Aorta (tissue), 5 donors: ENCODE measurements at places on chromosomes 3 and 15.

DNA sequence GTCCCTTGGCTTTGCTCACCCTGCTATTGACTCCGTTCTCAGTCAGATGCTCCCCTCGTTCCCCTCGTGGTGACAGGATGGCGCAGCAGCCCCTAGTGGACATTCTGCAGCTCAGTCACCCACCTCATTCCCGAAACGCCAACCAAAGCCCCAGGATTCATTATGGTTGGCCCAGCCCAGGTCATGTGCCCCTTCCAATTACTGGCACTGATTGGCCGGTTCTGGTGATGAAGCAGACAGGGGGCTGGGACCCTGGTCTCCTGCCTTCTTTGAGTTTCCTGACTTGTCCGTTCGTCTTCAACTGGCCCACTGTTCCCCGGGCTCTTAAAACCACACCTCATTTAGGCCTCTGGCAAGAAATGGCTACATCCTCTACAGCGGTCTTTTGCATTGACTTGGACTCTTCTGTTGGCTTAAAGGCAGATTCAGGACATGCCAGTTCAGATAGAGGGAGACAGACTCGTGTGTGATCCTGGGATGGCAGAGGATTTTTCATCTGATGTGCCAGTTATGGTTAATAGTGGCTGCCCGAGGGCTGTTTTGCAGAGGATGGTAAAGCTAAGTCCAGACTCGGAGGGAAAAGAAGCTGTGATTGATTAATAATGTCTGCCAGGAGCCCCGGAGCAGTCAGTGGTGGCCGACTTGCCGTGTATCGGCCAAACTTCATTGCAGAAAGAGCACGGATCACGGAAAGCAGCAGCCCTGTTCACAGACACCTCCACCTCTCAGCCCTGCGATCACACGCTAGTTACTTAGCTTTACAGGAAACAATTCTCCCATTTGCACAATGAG, 37.8 kb downstream of the LSM3 start:
- no peaks in the 10 kb centered on the region for H3K36me3 ChIP-seq
- H3K27ac ChIP-seq: peak overlapping the region; percentile 77
- peak overlapping the region; percentile 57 for H3K4me3 ChIP-seq
- no peaks in the 10 kb centered on the region for H3K27me3 ChIP-seq

DNA sequence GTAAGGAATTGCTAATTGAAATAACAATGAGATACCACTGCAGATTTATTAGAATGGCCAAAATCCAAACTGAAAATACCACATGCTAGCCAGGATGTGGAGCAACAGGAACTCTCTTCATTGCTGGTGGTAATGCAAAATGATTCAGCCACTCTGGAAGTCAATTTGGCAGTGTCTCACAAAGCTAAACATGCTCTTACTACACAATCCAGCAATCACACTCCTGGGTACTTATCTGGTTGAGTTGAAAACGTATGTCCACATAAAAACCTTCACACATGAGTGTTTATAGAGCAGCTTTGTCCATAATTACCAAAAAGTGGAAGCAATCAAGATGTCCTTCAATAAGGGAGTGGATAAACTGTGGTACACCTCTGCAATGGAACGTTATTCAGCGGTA, 113.3 kb downstream of the SMAD6 start:
- no peaks in the 10 kb centered on the region for H3K27me3 ChIP-seq
- H3K4me1 ChIP-seq: no peaks in the 10 kb centered on the region
- H3K4me3 ChIP-seq: no peak overlapping the region
- no peaks in the 10 kb centered on the region for H3K36me3 ChIP-seq
- H3K27ac ChIP-seq: no peak overlapping the region

DNA sequence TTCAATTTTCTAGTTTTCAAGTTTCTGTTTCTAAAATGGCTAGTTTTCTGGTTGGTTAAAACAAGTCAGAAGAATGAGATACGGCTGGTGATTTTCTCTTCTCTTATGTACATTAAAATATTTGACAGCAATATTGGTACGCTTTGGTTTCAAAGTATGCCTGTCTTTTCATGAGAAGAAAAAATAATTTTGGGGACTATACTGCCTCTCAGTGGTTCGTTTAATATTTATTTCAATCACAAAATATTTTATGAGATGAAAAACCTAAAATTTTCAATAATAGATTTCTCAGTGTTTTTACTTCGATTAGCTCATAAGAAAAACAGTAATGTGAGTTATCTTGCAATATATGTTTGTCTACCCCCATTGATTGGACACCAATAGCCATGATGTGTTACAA, 72.8 kb upstream of the AADACL2 start:
- no peak overlapping the region for H3K4me3 ChIP-seq
- H3K4me1 ChIP-seq: no peaks in the 10 kb centered on the region
- H3K27ac ChIP-seq: no peak overlapping the region
- H3K27me3 ChIP-seq: no peaks in the 10 kb centered on the region
- no peaks in the 10 kb centered on the region for H3K36me3 ChIP-seq
- DNase-seq: no peak

- H3K4me3 ChIP-seq: no peak overlapping the region
- DNase-seq: no peak
- H3K36me3 ChIP-seq: no peaks in the 10 kb centered on the region
- H3K27me3 ChIP-seq: no peaks in the 10 kb centered on the region
- H3K4me1 ChIP-seq: peaks cover 3% of the 10 kb centered on the region
- H3K27ac ChIP-seq: no peak overlapping the region
Observed at GRCh38 chr3:27324686-27325085, 44.5 kb downstream of the NEK10 start.

DNA sequence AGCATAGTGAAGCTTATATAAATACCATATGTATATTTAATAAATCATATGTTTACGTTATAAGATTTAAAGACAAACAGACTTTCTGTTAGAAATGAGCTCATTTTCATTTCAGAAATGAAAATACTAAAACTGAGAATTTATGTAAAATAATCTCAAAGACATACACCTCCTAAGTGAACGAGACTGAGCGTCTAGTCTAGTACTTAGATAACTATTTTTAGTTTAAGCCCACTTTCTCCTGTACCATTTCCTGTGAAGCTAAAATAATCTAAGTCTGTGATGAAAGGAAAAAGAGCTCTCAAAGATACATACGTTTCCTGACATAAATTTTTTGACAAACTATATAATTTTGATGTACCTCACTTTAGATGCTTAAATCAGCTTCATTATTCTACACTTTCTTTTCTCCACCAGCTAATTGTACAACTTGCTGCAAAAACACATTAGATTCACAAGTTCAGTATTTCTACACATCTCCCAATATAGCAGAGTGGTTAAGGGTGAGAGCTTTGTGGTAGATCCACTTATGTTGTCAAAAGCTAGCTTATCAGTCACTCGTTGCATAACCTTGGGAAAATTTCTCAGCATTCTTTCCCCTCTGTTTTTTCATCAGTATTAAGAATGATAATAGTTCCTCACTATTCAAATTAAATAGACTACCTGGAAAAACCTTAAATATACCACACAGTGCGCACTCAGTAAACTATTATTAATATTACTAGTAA, 703.0 kb downstream of the PLOD2 start:
- no peaks in the 10 kb centered on the region for H3K36me3 ChIP-seq
- no peak overlapping the region for H3K27ac ChIP-seq
- no peaks in the 10 kb centered on the region for H3K27me3 ChIP-seq
- H3K4me3 ChIP-seq: no peak overlapping the region
- H3K4me1 ChIP-seq: no peaks in the 10 kb centered on the region

- H3K27ac ChIP-seq: no peak overlapping the region
- no peaks in the 10 kb centered on the region for H3K4me1 ChIP-seq
- H3K27me3 ChIP-seq: no peaks in the 10 kb centered on the region
- no peaks in the 10 kb centered on the region for H3K36me3 ChIP-seq
Observed at GRCh38 chr3:142976621-142977398, 13.3 kb upstream of the PAQR9 start.

DNA sequence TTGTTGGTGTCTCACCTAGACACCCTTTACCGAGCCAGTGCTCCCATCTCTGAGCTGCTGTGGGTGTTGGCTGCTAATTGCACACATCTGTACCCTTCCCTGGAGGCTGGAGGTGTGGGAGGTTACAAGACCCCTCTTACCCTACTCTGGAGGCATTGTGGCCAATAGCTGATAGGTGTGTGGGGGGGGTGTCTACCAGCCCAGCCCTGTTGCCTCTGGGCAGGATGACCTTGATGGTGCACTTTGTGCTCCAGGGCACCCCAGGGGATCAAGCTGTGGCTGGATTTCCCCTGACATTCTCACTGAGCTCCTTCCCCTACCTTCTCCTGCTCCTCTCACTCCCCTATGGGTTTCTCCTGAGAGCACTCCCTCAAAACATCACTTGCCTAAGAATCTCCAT, 104.7 kb upstream of the ADPGK start:
- H3K4me1 ChIP-seq: no peaks in the 10 kb centered on the region
- no peaks in the 10 kb centered on the region for H3K36me3 ChIP-seq
- H3K27ac ChIP-seq: no peak overlapping the region
- DNase-seq: no peak

DNA sequence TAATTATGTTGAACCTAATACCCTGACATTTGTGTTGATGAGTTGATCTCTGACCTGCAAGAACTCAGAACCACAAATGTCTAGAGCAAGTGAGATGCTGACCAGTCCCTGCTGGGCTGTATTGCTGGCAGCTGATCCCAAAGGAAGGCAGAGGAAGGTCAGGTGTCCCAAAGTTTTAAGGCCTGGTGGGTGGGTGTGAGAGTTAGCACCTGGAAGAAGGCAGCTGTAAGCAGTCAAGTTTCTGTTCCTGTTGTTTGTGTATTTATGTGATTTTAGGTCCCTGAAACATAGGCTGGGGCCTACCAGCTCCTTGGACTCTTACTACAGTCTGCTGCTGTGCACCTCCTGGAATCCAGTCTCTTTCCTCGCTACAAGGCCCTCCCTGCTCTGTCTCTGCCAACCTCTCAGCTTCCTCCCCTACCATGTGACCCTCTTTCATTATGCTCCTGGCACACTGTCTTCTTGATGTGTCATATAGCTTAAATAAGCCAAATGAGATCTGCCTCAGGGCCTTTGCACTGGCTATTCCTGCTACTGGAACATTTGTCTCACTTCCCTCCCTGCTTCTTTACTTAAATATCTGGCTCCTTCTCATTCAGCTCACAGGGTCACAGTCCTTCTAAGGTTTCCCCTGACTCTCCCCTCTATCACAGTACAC, 31.0 kb upstream of the ATOSA start:
- DNase-seq: no peak
- no peak overlapping the region for H3K27ac ChIP-seq
- no peaks in the 10 kb centered on the region for H3K36me3 ChIP-seq
- H3K4me1 ChIP-seq: no peaks in the 10 kb centered on the region
- no peaks in the 10 kb centered on the region for H3K27me3 ChIP-seq
- no peak overlapping the region for H3K4me3 ChIP-seq

DNA sequence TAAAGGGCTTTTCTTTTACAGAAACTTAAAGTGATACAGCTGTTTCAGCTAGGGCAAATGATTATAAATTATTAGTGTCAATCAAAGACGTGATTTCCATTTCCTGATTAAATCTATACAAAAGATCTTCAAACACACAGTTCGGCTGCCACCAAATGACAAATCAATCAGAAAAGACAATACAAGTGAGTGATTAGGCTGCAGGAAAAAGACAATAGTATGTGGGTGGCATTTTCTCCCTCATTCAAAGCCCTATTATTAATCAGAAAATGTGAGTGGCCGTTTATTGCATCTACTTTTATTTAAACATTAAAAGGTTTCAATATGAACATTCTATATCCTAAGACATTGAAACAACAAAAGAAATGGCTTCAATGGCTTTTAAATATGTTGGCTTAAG, 895.6 kb upstream of the ROBO1 start:
- no peak overlapping the region for H3K4me3 ChIP-seq
- no peaks in the 10 kb centered on the region for H3K4me1 ChIP-seq

- no peak for DNase-seq
- H3K4me3 ChIP-seq: no peak overlapping the region
- no peaks in the 10 kb centered on the region for H3K27me3 ChIP-seq
- no peaks in the 10 kb centered on the region for H3K4me1 ChIP-seq
- no peak overlapping the region for H3K27ac ChIP-seq
Observed at GRCh38 chr3:79361748-79362378, 405.9 kb downstream of the ROBO1 start.

DNA sequence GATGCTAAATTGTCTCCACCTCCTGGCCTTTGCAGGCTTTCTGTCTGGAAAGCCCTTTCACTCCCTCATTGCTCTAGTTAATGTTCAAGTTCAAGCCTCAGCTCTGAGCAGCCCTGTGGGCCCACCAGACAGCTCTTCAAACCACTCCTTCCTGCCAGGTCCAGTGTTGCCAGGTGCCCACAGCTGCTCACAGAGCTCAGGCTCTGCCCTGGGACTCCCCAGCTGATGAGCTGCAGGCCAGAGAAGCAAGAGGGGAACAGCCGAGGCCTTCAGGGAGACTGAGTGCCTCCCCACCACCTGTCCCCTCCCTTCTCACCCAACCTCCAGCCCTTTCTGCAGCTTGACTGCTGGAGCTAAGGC, 1.3 kb upstream of the ZBTB47 start:
- H3K4me3 ChIP-seq: no peak overlapping the region
- no peak for DNase-seq
- no peaks in the 10 kb centered on the region for H3K36me3 ChIP-seq
- H3K27ac ChIP-seq: peak overlapping the region; percentile 14
- peaks cover 2% of the 10 kb centered on the region for H3K4me1 ChIP-seq
- no peaks in the 10 kb centered on the region for H3K27me3 ChIP-seq

GRCh38 chr15:95712785-95713184, 617.7 kb upstream of the NR2F2 start:
- H3K4me3 ChIP-seq: no peak overlapping the region
- no peaks in the 10 kb centered on the region for H3K36me3 ChIP-seq
- no peaks in the 10 kb centered on the region for H3K27me3 ChIP-seq
- no peak for DNase-seq
- no peak overlapping the region for H3K27ac ChIP-seq
- peaks cover 4% of the 10 kb centered on the region for H3K4me1 ChIP-seq

- no peaks in the 10 kb centered on the region for H3K27me3 ChIP-seq
- no peak overlapping the region for H3K27ac ChIP-seq
- H3K36me3 ChIP-seq: no peaks in the 10 kb centered on the region
- H3K4me1 ChIP-seq: no peaks in the 10 kb centered on the region
- no peak for DNase-seq
Observed at GRCh38 chr15:78651007-78651406, 10.0 kb upstream of the CHRNB4 start.

GRCh38 chr3:127213381-127213918, 20.5 kb downstream of the PRR23E start:
- H3K36me3 ChIP-seq: no peaks in the 10 kb centered on the region
